D341Med (cell line): ENCODE measurements at places on chromosomes 1 and 21.

DNA sequence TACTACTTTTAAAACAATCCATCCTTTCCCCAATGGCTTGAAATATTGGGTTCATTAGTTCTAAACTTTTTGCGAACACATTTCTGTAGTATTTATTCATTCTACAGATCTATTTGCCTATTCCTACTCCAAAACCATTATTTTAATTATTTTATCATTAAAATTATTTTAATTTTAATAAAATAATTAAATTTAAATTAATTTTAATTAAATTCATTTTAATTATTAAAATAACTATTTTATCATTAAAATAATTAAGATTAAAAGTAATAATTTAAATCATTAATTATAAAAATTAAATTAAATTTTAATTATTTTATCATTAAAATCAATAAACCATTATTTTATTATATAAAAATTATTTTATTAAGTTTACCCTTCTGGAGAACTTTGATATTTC is 15.6 kb downstream of the EDEM3 start:
- DNase-seq: no peak

DNA sequence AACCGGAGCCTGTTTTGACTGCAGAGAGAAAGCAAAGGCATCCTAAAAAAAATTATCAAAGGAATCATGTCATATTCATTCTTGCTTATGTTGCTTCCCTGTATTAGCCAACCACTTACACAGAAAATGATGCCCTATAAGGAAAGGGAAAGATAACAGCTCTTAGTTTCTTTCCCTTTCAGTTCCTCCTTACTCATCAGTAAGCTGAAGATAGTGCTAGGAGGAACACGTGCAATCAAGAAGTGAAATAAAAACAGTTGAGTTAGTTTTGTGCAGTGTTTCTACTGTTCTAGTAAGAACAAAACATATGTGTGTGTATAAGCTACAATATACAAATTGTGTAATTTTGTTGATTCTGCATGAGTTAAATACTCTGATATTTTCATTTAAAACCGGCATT is 45.3 kb upstream of the MTF2 start:
- no peak for DNase-seq

- DNase-seq: no peak
Observed at GRCh38 chr1:176791906-176792305, 328.9 kb downstream of the PAPPA2 start.

GRCh38 chr1:923131-923990 is at the start of gene SAMD11:
TSS of gene SAMD11 (plus strand) at chr1:923923. CDS start at chr1:924432, 509 bp downstream.
- DNase-seq: peak; percentile 81

DNA sequence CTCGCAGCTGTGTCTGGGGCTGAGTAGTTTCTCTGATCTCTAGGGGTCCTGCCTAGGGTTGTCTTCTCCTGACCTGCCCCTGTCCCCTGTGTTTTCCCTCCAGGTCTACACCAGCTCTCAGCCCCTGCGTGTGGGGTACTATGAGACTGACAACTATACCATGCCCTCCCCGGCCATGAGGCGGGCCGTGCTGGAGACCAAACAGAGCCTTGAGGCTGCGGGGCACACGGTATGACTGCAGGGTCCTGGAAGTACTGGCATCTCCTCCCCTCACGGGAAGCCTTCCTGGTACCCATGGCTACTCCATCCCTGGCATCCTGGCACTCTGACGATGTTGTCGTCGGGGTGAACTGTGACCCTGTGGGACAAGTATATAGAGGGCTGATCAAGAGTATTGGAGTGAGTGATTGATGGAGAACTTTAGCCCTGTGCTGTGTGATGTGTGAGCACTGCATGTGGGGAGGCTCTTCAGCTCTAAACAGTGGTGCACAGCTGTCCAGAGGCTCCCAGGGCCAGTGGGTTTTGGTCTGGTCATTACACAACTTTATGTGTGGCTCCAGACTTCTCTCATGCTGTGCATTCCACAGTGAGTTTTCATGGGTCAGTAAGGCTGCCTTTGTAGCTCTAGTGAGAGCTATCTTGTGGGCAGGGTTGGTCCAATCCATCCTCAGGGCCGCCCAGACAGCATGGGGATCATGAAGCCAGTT is 14.4 kb downstream of the FAAH start:
- no peak for DNase-seq

DNA sequence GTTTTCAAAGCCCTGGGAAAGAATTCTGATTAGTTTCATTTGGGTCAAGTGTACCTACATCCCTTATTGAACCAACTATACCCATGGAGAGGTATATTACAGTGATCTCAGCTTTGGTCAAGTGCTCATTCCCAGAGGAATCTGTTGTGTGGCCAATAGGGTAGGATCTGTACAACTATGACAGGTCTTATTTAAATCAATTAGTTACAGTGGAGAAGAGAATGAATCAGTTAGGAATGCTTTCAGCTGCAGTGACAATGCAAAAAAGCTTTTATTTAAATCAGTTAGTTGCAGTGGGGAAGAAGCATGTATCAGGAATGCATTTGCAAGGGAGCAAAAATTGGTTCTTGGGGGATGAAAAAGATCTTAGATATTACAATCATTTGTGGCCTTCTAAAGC is 119.0 kb downstream of the FGGY start:
- no peak for DNase-seq

- no peak for DNase-seq
Observed at GRCh38 chr1:161864577-161864976, 98.5 kb downstream of the ATF6 start.

DNA sequence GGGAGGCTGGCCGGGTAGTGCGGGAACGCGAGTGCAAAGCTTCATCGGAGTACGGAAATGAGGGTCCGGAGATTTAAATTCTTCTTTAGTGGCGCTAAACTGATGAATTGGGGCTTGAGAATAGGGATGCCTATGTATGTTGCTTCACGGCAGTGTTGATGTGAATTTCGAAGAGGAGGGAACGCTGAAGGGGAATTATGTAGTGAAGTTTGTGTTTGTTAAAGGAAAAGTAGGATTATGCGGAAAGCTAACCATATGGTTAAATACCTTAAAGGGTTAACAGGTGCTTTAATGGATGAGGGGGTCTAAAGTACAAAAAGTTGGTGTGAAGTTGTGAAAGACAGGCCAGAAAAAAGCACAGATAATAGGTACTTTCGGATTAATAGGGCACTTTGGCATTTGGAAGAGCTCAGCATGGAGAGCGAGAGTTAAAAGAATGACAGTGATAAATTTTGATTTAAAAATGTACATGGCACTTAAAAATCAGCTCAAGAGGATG is 1.4 kb downstream of the HS2ST1 start:
- DNase-seq: no peak

DNA sequence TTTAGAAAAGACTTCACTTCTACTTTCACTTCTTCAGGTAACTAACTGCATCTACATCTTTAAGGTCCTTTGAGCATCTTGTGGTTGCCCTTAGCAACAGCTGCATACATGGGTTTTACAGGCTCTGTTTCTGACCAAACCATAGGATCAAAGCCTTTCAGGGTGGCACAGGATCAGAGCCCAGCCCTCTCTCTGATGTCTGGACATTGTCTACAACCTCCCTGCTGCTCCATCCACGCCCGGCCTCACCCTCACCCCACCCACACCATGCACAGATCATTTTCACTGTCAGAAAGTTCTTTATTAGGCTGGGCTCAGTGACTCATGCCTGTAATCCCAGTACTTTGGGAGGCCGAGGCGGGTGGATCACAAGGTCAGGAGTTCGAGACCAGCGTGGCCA is 5.2 kb downstream of the NCF2 start:
- DNase-seq: no peak

- DNase-seq: no peak
Observed at GRCh38 chr21:42533963-42534355, 20.3 kb downstream of the SLC37A1 start.

GRCh38 chr1:200310824-200311223 is 99.0 kb downstream of the ZNF281 start:
- DNase-seq: no peak

DNA sequence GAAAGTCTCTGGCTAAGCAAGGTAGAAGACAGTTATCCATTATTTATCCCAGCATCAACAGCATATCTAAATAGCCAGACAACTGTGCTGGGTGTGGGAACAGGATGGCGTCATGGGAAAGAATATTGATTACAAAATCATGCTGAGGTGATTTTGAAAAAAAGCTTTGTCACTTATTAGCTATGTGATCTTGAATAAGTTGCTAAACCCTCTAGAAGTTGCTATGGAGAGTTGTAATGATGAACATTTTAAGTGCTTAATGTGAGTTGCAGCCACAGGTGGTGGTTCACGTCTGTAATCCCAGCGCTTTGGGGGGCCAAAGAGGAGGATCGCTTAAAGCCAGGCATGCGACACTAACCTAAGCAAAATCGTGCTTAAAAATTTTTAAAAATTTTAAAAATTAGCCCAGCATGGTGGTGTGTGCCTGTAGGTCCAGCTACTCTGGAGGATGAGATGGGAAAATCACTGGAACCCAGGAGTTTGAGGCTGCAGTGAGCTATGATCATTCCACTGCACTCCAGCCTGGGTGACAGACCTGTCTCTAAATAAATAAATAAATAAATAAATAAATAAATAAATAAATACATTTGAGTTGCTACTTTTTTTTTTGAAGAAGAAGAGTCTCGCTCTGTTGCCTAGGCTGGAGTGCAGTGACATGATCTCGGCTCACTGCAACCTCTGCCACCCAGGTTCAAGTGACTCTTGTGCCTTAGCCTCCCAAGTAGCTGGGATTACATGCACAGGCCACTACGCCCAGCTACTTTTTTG is 33.6 kb downstream of the WNT2B start:
- no peak for DNase-seq

- no peak for DNase-seq
Observed at GRCh38 chr1:239893127-239893731, 198.5 kb upstream of the FMN2 start.

- no peak for DNase-seq
Observed at GRCh38 chr1:3323021-3323795, 131.3 kb upstream of the ARHGEF16 start.

DNA sequence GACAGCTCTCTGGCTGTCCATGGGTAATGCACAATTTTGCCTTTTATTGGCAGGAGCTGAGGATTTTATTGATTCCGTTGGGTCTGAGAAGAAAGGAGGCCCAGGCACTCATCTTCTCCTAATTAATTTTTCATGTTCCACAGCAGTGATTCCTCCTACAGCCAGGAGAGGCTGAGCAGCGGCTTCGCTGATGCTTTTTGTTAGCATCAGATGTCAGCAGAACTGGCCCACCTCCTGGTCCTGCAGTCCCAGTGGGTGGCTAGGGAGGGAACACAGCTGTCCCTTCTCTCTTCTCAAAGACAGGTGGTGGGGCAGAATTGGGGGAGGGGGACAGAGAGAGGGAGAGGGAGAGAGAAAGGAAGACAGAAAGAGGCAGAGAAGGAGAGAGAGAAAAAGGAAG is 5.7 kb downstream of the MT1HL1 start:
- no peak for DNase-seq

DNA sequence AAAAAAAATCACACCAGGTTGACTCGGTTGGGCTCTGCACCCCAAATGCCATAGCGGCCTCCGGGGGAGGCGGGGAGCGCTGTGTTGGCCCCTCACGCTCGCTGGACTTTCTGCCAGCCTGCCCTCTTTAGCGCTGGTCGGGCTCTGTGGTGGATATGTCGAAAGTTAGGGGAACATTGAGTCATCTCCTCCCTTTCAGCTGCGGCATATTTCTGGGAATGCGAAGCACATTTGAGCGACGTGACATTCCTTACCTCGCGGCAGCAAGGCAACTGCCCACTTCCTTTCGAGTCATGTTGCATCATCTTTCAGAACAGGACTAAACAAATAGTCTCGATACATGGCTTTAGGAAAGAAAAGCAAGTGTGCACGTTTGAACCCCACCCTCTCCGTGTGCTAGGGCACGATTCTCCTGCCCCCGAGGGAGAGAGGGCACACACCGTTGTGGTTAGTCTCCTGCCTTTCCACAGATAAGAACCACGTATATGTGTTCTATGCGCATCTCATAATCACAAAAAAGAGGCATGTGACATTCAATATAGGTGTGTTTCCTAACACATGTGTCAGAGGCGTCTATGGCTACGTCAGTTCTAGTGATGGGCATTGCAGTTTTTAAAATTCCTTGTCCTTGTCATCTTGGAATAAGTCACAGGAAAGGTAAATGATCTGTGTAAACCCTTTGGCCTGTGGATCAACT is 105.9 kb upstream of the SLC45A1 start:
- DNase-seq: no peak

GRCh38 chr1:113576271-113576670 is 183.0 kb downstream of the PHTF1 start:
- DNase-seq: no peak

DNA sequence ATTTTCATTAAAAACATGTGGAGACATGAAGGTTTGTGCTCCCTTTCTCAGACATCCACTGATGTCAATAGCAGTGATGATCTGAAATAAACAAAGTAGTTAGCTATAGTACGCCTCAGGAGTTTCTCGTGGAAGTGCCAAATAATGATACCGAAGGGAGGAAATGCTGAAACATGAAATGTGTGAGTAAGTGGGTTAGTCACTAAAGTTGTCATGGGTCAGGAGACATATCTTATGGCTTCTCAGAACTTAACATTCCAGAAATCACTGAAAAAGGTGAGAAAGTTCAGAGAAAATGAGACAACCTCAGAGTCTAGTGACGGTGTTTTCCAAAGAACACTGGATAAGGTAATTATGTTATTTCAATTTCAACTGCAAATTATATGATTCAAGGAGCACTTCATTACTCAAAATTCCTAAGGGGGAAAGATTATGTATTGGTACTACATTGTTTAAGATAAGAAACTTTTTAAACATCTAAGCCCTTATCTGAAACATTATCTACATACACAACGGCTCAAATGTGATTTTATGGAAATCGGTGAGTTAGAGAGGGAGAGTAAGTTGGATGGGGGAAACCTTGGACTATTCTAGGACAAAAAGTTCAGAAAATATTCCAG is 20.6 kb downstream of the NIBAN1 start:
- no peak for DNase-seq

DNA sequence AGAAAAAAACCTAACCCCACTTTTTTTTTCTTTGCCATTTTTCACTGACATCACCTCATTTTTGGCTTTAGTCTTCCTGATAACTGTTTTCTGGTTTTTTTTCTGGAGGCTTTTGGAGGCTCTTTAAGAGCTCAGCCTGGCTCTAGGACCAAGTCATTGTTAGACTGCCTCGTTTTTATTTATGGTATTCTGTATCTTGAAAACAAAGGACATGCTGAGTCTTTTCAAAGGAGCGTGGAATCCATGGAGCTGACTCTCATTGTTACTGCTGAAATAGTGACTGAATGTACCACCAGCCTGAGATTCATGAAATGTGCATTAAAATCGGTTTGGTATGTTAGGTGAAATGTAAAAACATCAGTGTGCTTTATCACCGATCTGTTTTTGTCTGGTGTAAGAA is 28.0 kb downstream of the RASAL2 start:
- no peak for DNase-seq

DNA sequence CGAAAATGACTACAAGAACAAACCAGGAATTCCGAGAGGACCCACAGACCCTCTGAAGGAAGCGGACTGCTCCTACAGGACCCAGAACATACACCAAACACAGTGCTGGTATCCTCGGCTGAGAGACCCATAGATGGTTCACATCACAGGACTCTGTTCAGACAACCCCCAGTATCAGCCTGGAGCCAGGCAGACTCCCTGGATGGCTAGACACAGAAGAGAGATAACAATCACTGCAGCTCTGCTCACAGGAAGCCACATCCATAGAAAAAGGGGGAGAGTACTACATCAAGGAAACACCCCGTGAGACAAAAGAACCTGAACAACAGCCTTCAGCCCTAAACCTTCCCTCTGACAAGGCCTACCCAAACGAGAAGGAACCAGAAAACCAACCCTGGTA is 434.0 kb upstream of the NR5A2 start:
- DNase-seq: no peak
